ENCODE measurements at places on chromosomes 7 and 10. TPM values are rescaled to one million over a fixed set of nuclear protein-coding genes. Genes with fewer than 3 reads are reported as not detected.

DNA sequence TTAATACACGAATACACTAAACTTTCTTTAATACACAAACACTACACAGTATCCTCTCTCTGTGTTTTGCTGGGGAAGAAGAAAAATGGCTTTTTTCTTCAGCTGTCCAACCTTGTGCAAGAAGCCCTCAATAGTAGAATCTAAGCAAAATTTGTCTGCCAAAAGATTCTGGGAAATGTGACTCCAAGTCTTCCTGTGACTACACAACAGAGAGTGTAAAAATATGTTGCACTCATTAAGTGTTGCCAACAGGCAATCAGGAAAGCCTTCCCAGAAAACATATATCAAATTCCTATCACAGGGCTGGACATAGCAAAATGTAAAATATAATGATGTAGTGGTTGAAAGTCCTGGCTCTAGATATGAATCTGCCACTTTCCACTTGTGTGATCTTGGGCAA is 825.1 kb upstream of the ZWINT start:
- no peak for DNase-seq

DNA sequence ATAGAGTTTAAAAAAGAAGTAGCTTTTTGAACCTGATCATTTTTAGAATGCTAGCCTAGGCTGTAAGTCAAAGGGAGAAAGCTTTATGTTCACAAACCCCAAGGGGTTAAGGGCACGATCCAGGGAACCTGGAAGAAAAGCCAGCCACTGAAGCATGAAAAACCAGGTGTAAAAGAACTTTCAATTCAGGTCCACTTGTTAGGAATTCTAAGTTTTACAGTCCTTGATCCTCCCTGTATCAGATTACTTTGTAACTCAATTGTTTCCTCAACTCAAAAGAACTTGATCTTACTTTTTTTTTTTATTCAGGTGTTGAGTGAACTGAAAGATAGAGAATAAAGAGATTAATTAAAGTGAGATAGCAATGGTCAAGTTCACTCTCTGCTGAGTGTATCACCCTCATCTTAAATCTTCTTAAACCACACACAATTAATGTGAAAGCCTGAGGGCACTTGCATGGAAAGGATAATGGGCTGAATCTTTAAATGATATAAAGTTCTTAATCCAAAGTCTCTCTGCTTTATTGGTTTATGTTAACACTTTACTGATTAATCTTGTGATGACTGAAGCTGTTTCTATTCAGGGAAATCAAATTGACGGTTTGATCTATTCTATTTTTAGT is 672.2 kb upstream of the LRRN3 start:
- DNase-seq = no peak

GRCh38 chr10:34156781-34157425 is 658.2 kb downstream of the PARD3 start:
- DNase-seq = no peak

NKX1-2 gene
- not detected for total RNA-seq

DNA sequence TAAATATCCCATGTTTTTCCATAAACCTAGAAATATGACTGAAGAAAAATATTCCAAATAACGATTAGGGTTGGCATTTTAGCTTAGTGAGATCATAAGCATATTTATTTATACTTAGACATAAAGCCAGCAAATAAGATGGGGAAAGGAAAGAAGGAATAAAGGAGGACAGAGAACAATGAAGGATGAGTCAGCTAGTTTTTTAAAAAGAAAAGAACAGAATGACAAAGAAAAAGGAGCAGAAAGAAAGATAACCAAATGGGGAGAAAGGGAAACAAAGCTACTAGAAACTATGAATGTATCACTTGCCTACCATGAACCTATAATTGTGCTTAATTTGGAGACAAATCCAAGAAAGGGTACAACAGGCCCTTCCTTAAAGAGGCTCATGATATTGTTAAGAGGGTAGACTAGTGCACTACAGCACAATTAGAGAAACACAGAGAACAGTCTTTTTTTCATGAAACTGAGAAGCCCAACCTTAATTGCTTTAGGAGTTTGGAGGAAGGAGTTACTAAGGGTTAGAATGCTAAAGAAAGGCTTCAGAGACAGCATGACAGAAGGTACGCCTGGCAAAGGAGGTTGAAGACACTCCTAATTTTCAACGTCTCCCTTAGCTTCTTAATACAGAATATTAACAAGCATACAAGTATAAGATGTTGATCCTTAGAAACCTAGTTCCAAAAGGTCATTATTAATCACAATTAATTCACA is 23.9 kb downstream of the HERPUD2 start:
- DNase-seq = no peak

DNA sequence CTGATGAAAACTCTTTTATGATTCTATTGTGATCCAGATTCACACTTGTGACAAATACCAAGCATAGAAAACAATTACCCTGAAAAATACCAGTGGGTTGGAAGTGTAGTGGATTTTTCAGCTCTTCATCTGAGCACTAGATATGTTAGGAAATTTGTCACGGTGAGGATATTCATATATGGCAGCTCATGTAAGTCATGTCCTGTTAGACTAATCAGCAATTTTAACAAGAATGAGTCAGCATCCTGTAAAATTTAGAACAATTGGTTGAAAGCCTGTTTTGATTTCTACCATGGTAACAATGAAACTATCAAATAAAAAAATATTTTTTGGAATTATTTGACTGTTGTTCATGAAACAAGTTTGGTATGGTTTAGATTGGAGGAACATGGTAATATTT is 334.3 kb downstream of the CACNA2D1 start:
- DNase-seq = no peak

DNA sequence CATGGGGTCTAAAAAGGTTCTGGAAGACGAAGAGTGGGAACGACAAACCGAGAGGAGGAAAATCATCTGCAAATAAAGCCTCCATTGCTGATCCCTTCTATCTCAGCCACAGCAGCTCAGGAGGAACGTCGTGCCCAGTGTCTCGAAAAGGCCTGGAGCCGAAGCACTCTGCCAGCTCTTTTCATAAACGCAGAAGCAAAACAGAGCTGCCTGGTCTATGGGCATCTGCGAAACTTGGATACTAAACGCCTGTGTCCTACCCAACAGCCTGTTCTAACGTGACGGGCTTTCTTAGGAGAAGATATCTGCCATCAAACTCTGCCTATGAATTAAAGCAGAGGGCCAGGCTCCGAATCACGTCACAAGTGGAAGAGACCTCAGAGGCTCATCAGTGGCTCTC is 68.7 kb downstream of the GNA12 start:
- DNase-seq = no peak

DNA sequence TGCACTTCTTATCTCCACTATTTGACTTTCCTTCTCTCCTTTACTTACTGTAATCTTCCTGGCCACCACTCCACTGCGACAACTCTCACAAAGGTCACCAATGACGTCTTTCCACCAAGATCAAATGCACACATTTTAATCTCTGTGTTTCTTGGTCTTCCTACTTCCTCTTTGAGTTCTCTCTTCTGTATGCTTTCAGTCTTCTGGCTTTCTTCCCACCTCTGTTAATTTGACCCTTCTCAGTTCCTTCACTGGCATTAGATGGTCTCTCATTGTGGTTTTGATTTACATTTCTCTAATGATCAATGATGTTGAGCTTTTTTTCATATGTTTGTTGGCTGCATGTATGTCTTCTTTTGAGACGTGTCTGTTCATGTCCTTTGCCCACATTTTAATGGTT is 31.9 kb downstream of the FAM107B start:
- DNase-seq = no peak

TIAL1 gene
- 67.3 TPM for total RNA-seq

EPDR1 gene
- 19.1 TPM for total RNA-seq

DNA sequence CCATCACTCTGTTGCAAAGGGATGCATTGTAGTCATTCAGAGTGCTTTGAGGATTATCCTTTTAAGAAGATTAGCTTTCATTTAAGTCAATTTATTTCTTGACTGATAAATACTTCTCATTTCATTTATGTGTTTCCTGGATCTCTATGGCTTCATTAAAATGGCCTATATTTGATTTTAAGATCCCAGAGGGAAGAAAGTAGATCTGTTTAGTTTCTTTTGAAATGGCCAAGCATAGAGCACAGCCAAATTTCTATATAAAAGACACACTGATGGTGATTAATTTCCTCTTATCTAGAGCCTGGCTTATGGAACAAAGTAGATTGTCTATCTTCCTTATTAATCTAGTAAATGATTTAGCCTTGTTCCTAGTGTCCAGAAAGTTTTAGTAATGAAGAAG is 129.7 kb upstream of the CALCR start:
- DNase-seq = no peak

GRCh38 chr7:31729195-31729804 is 42.3 kb downstream of the PPP1R17 start:
- DNase-seq = no peak

ZNF25 gene
- 8.4 TPM for total RNA-seq

DNA sequence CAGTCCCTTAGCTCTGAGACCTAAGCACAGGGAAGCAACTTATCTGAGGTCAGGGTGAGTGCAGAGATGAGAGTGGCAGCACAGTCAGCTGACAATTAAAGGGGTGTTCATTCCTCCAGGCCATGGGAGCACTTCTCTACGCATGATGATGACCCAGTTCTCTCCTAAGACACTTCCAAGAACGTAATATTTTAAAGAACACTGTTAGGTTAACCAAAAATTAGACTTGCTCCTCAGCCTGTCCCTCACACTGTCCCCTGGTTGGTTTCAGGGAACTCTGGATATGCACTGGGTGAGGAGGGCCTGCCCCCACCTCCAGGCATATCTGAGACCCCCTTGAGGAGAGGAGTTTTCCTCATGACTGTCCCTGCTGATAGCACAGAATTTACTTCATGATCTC is 767.5 kb downstream of the GRID1 start:
- DNase-seq = no peak

DNA sequence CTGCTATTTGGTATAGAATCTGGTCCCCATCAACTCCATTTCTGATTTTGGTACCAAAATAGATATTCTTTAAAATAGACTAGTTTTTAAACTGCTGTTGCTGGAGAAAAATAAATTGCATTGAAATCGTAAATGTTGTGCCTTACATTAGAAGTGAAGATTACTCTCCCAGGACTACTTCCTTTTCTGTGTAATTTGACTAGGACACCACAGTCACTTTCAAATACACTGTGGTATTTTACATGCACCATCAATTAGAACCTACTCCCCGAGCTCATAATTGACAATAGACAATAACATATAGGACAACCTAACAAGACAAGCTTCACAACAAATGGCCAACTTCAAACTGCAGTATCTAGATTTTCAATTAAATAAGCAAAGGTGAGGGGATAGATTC is 211.5 kb downstream of the DGKB start:
- DNase-seq = no peak

Measured in transverse colon (tissue), 4 donors.